Epithelial cell of proximal tubule (primary cell): ENCODE measurements at places on chromosomes 3 and 15. TPM values are rescaled to one million over a fixed set of nuclear protein-coding genes. Genes with fewer than 3 reads are reported as not detected.

The FBXL2 gene
- total RNA-seq: 10.8 and 13.4 TPM in 2 replicates

The HPS3 gene
- 30.7 and 32.7 TPM in 2 replicates for total RNA-seq

The CCR3 gene
- total RNA-seq: not detected in 2 replicates

The SNX22 gene
- 0.86 and 1.2 TPM in 2 replicates for total RNA-seq

The KBTBD13 gene
- not detected in 2 replicates for total RNA-seq

The AADAC gene
- 0.29 TPM in 1 of 2 replicates, not detected in the other for total RNA-seq

The CHRM5 gene
- not detected in 2 replicates for total RNA-seq

The GOLGA8N gene
- 0.29 and 0.46 TPM in 2 replicates for total RNA-seq

The EIF4E3 gene
- total RNA-seq: 2.5 and 2.7 TPM in 2 replicates

The AHSG gene
- total RNA-seq: not detected in 2 replicates

The C3orf85 gene
- total RNA-seq: not detected in 2 replicates

The ACTC1 gene
- total RNA-seq: not detected in 2 replicates

The PIGB gene
- 11.4 and 15.3 TPM in 2 replicates for total RNA-seq

The ITGB5 gene
- total RNA-seq: 129 and 141 TPM in 2 replicates

The ZBTB47 gene
- total RNA-seq: 5.6 and 6.2 TPM in 2 replicates

The MYL3 gene
- total RNA-seq: 4.2 TPM in 1 of 2 replicates, not detected in the other

The IGSF11 gene
- 0.07 TPM in 1 of 2 replicates, not detected in the other for total RNA-seq

The RBPMS2 gene
- total RNA-seq: 0.36 and 0.58 TPM in 2 replicates

The CHRNA5 gene
- total RNA-seq: 9.1 and 15.3 TPM in 2 replicates

The GOLGA8Q gene
- total RNA-seq: not detected in 2 replicates

The IQCB1 gene
- total RNA-seq: 13.5 and 19.5 TPM in 2 replicates

The C3orf20 gene
- total RNA-seq: not detected in 2 replicates

The SUSD5 gene
- 0.92 and 2.3 TPM in 2 replicates for total RNA-seq

The P3H2 gene
- 75.6 and 107 TPM in 2 replicates for total RNA-seq

The ZNF35 gene
- total RNA-seq: 3.6 and 8.3 TPM in 2 replicates

The RAD54L2 gene
- total RNA-seq: 9.6 and 12.6 TPM in 2 replicates

The FAM107A gene
- 0.22 and 1.3 TPM in 2 replicates for total RNA-seq

The SLC38A3 gene
- total RNA-seq: not detected in 2 replicates

The AP3B2 gene
- under 0.01 and 0.07 TPM in 2 replicates for total RNA-seq

The CCK gene
- total RNA-seq: 0.63 TPM in 1 of 2 replicates, not detected in the other

The CPOX gene
- total RNA-seq: 36.0 and 48.9 TPM in 2 replicates

The ZNF80 gene
- total RNA-seq: not detected in 2 replicates

The U2SURP gene
- 65.5 and 77.7 TPM in 2 replicates for total RNA-seq

The FSIP1 gene
- total RNA-seq: 1.2 and 1.3 TPM in 2 replicates
